Stimulated activated CD4-positive, alpha-beta T cell treated with anti-CD3 and anti-CD28 coated beads, TNF-alpha, amount 100 ng/mL, for 4 hours (primary cell): ENCODE measurements at places on chromosomes 3 and 15.
A peak's percentile ranks its signal among the peaks of the same experiment; 100 is the strongest.

- DNase-seq, result no peak
Observed at GRCh38 chr15:74239051-74239705, 3.1 kb downstream of the CCDC33 start.

- DNase-seq, result no peak
Observed at GRCh38 chr15:55319537-55320237, 665 bp downstream of the PIGB start.

DNA sequence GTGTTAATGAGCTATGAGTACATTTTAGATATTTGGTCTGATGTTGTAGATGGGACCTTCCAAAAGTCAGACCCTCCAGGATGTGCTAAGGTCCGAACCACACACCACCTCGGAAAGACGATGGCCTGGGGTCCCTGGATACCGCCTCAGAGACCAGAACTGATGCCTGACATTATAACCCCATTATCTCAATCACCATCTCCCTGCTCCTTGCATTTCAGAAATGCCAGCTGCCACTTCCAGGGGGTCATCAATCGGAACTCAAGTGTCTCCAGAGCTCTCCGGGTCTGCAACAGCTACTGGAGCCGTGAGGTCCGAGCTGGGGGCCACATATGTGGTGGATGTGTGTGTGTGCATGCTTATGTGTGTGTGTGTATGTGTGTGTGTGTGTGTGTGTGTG lies 7.9 kb downstream of the DUOX1 start:
- DNase-seq, result no peak

GRCh38 chr3:171169443-171169842 lies 142.9 kb upstream of the SLC2A2 start:
- DNase-seq, result no peak

GRCh38 chr3:60698117-60698516 lies 553.1 kb downstream of the FHIT start:
- no peak for DNase-seq

DNA sequence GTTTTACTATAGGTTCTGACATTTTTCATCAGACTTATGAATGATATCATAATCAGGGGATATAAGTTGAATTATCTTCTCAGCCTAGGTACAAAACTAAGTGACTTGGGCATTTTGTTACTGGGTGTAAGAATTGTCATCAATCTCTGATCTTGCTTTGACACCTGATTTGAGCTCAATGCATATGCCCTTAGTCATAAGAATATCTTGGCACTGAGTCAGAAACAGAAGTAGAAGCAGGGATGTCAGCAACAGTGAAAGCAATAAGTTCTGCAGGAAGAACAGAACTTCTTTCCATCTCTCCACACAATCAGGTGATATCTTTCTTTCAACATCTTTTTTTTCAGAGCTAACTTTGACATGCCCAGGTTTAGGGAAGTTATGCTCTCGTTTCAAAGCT lies 14.6 kb downstream of the SLITRK3 start:
- DNase-seq, result no peak

DNA sequence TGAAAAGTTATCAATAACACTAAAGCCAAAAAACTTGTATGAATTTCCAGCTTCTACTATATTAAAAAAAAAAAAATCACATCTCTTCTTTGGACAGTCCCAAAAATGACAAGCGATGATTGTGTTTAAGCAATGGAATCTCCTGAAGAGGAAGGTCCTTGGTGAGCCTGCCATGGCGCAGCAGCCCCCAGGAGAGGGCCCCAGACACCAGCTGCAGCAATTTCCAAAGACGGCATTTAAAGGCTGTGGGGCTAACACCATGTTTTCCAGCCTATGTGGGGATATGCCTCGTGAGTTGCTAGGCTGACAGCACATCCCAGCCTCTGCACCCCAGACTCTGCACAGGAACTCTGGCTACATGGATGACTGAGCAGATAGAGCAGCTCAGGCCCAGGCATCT lies 14.7 kb downstream of the SKIC8 start:
- DNase-seq, result no peak

GRCh38 chr15:31136016-31136415 lies 34.5 kb upstream of the TRPM1 start:
- DNase-seq, result no peak

DNA sequence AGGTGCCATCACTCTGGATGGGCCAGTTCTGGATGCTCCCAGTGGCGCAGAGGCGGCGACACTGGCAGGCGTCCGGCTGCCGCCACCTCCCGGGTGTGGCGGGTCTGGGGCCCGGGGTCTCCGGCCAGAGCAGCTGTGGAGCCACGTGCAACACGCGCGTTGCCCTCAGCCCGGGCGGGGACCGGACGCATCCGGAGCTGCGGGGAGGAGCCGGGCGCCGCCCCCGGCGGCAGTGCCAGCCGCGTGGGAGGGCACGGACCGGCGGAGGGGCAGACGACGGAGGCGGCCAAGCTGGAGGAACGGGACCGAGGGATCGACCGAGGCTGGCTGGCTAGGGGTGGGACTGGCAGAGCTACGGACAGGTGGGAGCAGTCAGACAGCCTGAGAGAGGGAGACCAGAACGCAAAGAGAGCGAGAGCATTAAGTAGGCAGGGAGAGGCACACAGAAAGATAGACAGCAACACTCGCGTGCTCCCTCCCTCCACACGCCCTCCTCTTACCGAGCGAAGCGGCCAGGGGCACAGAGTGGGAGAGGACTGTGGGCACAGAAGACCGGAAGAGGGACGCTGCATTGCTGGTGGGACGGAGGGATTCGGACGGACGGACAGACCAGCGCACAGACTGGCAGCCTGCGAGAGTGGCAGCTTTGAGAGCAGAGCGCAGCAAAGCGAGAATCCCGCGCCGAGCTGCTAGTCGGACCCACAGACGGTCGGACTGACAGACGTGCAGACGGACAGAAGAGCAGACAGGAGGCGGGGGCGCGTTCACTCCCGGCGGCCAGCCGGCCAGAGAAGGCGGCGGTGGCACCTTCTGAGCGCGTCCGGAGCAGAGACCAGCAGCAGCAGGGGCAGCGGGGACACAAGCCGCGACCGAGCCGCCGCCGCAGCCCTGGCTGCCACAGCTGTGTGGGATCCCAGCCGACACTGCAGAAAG lies at the start of gene ARPP21:
Gene ARPP21, plus strand, starts transcription at position 272 of the 933 bp plus-strand sequence. CDS start 42,227 bp downstream, outside the sequence.
- no peak for DNase-seq

- peak; percentile 26 for DNase-seq
Observed at GRCh38 chr3:4492208-4493013, 737 bp upstream of the ITPR1 start.

DNA sequence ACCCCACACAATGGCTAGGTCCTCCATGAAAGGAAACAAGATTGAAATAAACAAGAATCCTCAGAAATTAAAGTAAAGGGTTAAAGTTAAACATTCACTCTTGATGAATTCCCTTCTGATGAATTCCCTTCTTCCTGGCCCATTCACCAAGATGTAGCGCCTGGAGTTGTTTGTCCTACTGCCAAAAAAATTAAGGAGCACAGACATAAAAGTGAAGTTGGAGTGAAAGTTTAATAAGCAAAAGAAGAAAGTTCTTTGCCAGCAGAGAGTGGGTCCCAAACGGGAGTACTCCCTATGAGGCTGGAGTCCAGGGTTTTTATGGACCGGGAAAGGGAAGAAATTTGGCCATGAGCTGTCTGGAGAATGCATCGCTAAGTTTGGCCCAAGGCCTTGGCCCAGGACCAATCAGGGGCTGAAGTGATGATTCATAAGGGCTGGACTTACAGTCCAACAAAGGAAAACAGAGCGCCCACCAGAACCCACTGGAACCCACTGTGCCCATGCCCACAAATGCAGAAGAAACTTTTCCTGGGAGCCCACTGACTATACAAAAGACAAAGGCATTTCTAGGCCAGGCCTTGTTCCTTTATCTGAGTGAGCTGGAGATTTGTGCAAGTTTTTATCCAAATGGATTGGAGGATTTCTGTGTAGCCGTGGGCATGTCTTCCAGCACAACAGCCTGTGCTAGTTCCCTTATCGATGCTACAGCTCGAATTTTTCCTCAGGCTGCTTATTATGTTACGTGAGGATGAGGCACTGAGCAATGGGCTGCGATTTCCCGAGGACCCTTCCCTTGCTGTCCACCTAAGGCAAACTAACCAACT lies 1561.6 kb downstream of the OTOL1 start:
- DNase-seq, result no peak

DNA sequence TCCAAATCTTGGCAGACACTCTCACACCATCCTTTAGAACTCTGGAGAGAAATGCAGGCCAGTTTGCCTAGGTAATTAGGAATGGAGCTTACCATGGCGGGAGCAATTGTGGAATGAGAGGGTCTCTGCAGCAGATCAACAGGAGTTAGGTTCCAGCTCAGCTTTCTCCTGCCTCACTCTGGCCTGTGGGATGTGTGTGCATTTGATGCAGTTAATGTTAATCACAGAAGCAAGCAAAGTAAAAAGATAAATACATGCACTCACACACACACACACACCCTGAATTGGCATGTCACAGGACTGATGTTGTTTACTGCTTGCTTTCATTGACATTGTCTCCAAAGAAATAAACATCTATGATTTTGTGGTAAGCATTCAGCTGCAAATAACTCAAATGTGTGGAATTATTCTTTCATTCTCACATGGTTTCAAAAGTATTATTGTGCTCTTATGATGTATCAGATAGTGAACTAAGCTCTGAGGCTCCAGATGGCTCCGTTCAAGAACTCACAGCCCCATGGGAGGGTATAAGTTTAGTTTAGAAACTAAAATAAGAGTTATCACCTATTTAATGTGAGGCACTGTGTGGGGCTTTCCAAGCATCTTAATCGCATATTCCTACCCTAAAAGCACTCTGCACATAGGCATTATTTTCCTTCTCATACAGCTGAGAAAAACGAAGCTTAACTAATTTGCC lies 31.3 kb upstream of the BFSP2 start:
- DNase-seq, result no peak

- DNase-seq, result no peak
Observed at GRCh38 chr3:114446600-114446999, 152.8 kb downstream of the TIGIT start.

DNA sequence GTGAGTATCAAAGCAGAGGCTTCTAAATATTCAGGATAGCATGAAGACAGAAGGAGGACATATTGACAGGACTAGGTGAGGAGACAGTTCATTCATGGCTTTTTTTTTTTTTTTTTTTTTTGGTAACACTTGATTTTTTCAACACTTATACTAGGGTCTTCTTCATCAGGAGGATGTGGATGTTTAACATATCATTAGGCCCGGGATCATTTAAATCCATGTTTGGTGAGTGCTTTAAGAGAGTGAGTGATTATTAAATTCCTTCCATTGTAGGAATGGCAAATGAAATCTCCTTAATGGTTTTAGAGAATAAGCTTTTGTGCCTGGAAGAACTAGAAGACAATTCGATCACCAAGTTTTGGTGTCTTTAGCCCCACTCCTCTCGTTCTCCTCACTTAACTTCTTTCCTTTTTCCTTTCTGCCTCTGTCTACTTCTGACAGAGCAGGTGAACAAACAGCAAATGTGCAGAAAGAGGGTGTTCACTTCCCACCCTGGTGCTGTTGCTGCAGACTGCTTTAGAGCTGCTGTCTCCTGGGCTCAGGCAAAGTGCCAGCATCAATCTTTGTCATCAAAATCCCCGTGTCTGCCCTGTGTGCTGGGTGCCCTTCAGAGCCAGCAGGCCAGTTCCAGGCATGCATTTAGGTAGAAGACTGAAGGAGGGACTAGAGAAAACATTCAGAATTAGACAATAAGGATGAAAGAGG lies 35.6 kb upstream of the RAB11A start:
- no peak for DNase-seq

DNA sequence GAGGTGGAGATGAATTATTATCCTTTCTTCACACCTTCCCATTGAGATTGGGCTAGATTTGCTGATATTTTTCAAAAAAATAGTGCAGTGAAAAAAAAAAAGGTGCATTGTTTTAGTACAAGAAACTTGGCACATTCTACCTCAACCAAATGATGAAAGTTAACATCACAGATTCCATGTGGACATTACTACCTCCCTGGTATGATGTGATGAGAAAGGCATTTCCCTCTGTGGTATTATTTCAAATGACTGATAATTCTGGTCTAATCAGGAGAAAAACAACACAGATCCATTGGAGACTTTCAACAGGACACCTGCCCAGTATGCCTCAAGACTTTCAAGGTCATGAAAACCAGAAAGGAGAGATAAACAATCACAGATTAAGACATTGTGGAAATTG lies 313.4 kb downstream of the BCHE start:
- no peak for DNase-seq

GRCh38 chr15:88274553-88275460 lies 18.3 kb upstream of the NTRK3 start:
- DNase-seq, result peak; percentile 37

- no peak for DNase-seq
Observed at GRCh38 chr3:143348486-143349327, 229.1 kb downstream of the CHST2 start.

- DNase-seq, result no peak
Observed at GRCh38 chr3:78820542-78820941, 947.3 kb downstream of the ROBO1 start.

- no peak for DNase-seq
Observed at GRCh38 chr15:61198722-61199121, 30.4 kb downstream of the RORA start.

- DNase-seq, result no peak
Observed at GRCh38 chr3:43770426-43771103, 79.8 kb downstream of the ABHD5 start.
